Activated CD4-positive, CD25-positive, alpha-beta regulatory T cell treated with anti-CD3 and anti-CD28 coated beads, Interleukin-2, amount 50 U/mL, for 72 hours (primary cell): ENCODE measurements at places on chromosomes 6 and 20.

DNA sequence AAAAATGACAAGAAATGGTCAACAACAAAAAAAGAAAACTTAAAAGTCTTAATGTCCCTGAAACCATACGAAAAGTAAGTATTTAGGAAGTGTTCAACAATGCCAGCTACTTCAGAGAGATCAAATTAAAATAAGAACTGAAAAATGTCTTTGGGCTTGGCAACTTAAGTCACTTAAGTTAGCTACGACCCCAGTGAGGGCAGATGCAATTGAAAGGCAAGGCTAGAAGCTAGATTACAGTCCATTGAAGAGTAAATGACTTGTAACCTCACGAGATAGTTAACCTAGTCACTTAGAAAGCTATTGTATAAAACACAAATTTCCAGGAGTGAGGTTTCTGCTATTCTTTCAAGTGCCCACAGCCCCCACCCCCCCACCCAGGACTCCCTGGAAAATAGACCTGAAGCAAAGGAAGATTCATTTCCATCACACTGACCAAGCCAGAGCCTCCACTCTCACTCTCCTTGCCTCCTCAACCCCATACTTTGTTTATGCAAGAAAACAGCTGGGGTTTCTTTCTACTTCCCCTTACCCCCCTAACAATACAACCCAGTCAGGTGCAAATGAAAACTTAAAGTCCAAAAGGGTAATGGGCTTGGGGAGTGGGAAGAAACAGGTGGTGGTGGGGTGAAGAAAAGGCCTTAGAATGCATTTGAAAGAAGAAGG, 14.6 kb downstream of the RTN4IP1 start:
- no peak for DNase-seq

DNA sequence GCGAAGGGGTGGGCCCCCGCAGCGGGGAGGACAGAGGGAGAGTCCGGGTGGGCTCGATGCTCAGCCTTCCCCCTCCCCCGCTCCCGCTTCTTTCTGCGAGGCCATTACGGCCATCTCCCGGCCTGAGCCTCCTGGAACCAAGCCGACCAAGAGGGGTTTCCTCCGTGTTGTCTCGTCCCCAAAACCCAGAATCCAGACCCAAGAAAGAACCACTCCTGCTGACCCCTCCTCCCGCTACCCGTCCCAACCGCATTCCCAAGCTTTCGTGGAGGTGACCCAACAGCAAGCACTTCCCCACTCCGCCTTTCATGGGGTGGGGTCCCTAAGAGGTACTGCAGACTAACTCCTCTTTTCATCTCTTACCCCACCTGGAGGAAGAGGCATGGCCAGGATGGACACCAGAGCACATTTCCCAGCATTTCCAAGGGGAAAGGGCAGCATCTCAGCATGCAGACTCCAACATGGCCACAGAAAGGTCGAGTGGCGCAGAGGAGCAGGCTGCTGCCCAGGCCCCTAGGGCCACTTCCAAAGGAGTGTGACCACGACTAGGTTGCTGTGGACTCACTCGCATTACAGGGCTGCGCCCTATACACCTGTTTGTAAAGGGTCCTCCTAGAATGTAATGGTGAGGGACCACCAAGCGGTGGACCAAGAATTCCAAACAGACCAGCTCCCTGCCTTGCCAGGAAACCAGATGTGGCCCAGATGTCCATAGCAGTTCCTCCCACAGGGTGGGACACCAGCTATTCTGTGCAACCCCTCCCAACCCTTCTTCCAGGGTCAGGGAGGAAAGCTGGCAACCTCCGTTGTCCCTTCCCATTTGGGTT, 53.4 kb downstream of the MRPL14 start:
- DNase-seq, result no peak

DNA sequence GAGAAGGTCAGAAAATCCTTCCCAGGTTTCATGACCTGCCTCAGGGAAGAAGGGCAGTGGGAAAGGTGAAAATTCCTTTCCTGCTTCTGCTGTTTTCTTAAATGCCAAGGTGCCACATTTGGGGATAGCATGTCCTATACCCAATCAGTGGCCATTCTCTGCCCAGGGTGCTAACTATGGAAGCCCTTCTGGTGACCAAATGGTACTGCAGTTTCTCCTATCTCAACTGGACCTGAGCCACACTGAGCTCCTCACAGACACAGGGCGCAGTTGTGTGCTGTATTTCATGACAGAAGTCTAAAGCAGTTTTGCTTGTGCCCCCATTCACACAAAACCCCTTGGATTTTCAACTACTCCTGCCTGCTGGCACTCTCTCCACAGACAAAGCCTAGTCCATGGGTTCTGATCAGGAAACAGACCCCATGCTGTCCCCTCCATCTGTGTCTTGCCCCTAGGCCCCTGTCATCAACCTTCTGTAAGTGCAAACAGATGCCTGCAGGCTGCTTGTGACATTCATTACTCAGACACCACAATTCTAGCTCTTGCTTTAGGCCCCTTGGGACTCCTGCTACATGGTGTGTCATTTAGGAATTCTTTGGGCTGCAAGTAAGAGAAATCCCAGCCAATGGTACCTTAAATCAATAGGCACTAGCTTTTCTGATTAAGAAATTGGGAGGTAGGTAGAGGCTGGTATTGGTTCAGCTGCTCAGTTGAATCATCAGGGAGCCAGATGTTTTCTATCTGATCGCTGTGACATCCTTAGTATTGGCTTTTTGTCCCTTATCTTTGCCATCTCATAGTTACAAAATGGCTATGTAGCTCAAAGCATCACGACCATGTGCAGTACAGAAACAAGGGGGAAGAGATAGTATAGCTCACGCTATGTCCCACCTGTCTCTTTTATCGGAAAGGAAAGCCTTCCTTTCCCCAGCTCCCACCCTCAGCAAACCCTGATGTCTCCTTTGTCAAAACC, 147.8 kb downstream of the CD83 start:
- DNase-seq, result no peak

- no peak for DNase-seq
Measured at GRCh38 chr20:23160536-23161243, 74.6 kb upstream of the CD93 start.

GRCh38 chr6:12801141-12801540, 84.6 kb downstream of the PHACTR1 start:
- no peak for DNase-seq

DNA sequence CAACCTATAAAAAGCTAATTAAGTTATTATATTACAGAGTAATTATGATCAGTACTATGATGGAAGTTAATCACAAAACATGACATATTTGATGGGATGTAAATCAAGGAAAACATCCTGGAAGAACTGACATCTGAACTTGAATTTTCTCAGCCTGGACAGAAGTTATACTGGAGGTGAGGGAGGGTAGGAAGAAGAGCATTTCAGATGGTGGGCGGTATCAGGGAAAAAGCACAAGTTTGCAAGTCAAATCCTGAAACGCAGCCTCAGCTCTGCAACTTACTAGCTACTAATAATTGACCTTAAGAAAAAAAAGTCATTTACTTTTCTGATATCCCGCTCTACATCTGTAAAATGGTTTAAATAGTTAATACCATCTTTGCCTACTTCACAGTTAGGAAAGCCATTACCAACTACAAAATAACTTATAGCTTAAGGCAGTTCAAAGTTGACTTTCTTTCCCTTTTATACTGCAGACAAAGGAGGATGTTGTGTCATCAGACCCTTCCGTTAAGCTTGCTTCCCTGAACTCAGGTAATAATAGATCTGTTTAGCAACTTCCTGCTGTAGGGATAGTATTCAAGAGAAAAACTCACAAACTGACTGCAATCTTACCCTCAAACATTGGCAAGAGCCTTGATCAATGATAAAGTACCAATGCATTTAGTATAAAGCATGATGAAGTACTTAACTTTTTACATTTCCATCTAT, 21.0 kb downstream of the NOL7 start:
- DNase-seq, result no peak

DNA sequence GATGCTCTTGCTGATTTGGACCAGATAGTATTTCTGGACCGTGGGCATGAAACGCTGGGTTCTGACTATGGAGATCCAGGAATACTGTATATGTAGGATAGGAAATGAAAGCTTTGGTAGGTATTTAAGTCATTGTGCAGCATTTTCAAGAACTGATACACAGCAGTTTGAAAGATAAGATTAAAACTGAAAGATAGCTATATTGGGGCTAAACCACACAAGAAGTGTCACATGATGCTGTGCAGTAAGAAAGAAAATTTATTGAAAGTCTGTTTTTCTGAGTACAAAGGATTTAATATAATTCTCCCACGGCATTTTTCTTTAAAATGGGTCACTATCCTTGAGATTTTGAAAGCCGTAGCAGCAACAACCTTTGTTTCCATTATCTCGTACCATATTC, 305 bp downstream of the IL17A start:
- DNase-seq, result no peak

- DNase-seq, result no peak
Measured at GRCh38 chr20:22515264-22515663, 69.1 kb downstream of the FOXA2 start.

DNA sequence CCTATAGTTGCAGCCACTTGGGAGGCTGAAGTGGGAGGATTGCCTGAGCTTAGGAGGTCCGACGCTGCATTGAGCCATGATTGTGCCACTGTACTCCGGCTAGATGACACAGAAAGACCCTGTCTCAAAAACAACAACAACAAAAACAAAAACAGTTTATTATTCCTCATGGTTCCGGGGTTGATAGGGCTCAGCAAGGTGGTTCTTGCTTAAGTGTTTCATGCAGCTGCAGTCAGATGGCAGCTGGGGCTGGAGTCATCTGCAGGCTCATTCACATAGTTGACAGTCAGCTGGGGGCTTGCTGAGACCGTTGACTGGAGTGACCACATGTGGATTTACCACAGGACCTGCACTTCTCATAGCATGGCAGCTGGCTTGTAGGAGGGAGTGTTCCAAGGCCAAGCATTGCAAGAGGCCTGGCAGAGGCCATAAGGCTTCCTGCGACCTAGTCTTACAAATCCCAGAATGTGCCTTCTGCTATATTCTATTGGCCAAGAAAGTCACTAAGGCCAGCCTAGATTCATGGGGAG, 28.9 kb upstream of the NNAT start:
- no peak for DNase-seq

DNA sequence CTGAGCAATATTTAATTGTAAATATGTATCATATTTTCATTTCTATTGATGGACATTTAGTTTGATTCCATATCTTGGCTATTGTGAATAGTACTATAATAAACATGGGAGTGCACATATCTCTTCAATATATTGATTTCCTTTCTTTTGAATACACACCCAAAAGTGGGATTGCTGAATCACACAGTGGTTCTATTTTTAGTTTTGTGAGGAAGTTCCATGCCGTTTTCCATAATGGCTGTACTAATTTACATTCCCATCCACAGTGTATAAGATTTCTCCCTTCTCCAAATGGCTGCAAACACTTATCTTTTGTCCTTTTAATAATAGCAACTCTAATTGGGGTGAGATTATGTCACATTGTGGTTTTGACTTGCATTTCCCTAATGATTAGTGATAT, 86.7 kb upstream of the RAB32 start:
- no peak for DNase-seq

DNA sequence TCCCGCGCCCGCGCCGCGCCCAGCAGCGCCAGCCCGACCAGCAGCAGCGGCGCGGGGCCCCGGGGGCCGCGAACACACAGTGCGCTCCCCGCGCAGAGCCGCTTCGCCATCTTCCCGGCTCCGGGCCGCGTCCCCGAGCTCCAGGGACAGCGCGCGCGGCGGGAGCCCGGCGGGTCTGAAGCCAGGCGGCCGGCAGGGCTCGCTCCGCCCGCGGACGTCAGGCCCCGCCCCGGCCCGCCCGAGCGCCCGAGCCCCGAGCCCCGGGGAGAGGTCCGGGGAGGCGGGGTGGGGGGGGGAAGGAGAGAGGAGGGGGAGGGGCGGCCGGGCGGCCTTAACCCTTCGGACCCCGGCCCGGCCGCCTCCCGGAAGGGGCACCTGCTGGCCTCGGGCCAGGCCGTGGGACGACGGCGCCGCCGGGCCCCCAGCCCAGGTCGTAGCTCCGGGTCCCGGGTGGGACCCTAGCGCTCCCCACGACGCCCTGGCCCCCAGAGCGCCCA, at the start of gene LAMA5:
LAMA5 (minus strand) TSS at position 177 of the 497 bp plus-strand sequence; CDS start at position 110, 67 bp downstream.
- no peak for DNase-seq

- no peak for DNase-seq
Measured at GRCh38 chr6:111478749-111479148, 4.3 kb downstream of the REV3L start.

DNA sequence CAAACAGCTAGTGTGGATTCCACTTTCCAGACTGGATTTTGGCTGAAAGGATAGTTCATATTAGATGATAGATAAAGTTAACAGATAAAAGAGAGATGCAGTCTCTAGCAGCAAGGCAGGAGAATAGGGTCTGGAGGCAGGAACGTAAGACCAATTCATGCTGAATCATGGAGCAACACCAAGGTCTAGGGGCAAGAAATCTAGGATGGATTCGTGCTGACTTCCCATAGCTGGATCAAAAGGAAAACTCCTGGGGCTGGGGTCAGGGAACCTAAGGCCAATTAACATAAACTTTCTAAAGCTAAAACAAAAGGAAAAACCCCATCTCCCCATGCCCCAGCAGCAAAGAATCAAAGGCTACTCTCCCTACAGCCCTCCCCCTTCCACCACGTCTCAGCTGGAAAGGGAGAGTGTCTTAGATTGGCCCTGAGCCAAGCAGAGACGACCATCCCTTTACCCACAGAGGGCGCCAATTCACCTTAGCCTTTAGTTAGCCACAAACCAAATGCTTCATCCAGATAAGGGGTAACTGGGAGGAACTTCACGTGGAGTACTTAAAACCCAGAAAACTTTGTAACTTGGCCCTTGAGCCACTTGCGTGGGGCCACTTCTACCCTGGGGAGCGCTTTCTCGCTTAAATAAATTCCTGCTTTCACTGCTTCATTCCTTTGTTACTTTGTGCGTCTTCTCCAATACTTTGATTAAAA, 7.6 kb downstream of the TREM1 start:
- peak; percentile 36 for DNase-seq

- DNase-seq, result no peak
Measured at GRCh38 chr6:63816982-63817436, 181.4 kb downstream of the PHF3 start.

GRCh38 chr20:10897336-10897735, 223.5 kb upstream of the JAG1 start:
- no peak for DNase-seq

DNA sequence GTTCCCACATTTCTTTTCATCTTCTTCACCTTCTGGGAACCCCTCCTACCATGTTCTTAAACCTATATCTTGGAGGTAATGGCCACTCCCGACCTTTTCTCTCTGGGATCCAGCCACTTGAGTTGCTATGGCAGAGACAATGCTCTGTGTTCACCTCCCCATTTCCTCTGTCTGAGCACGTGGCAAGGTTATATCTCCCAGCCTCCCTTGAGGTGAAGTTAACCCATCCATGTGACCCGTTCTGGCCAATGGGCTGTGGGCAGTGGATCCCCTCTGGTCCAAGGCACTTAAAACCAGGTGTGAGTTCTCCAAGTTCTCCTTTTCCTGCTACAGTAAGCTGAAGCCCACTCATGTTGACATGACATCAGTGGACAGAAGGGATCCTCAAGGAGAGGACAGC, 261.4 kb downstream of the LRFN2 start:
- DNase-seq, result no peak

DNA sequence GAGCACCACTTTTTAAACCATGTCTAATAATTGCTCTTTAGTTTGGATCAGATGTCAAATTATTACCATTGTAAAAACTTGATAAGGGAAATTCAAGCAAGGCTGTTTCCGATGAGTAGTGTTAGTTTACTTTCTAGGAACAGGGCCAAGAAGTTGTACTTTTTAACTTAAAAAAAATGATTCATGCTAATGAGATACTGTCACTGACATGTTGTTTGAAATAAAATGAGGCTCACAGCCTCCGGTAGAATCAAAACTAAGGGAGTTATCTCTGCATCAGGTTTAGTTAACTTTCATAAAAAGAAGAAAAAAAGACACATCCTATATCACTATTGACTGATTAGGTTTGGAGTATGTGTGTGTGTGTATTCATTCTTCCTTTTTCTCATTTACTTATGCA, 55.2 kb upstream of the SUPT3H start:
- DNase-seq, result no peak

- no peak for DNase-seq
Measured at GRCh38 chr6:114218437-114219340, 124.1 kb downstream of the HS3ST5 start.
